Stimulated activated CD4-positive, alpha-beta T cell treated with anti-CD3 and anti-CD28 coated beads, Interleukin-1b, Interleukin-23, amount 100 ng/mL, for 1 hour (primary cell): ENCODE measurements at places on chromosomes 2 and 18.

DNA sequence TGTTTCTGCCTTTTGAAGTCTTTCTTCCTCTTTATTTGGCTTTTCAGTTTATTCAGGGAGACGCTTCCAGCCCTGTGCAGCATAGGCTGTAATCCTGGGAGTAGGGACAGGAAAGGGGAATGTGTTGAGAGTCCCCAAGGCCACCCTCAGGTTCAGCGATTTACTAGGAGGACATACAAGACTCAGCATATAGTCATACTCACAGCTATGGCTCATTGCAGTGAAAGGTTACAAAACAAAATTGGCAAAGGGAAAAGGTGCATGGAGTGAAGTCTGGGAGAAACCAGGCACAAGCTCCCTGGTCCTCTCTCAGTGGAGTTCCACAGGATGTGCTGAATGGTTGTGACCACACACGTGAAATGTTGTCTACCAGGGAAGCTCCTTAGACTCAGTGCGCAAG lies 49.6 kb upstream of the ZNF638 start:
- no peak for DNase-seq

- DNase-seq: no peak
Measured at GRCh38 chr2:237708961-237709360, 81.6 kb downstream of the LRRFIP1 start.

DNA sequence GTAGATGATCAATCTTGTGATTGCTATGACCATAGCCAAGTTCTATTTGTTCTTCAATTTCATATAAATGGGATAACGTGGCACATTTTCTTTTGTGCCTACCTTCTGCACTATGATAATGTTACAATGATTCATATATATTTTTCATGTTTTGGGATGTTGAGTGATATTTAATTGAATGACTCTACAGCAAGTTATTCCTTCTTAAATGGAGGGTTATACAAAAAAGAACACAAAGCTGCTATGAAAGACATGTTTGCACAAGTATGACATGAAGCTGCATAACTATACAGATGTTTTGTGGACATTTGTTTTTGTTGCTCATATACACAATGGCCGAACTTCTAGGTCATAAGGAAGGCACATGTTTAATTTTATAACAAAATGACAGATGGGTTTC lies 356.2 kb downstream of the CBLN2 start:
- no peak for DNase-seq

GRCh38 chr2:53654396-53654795 lies 113.2 kb upstream of the CHAC2 start:
- no peak for DNase-seq

DNA sequence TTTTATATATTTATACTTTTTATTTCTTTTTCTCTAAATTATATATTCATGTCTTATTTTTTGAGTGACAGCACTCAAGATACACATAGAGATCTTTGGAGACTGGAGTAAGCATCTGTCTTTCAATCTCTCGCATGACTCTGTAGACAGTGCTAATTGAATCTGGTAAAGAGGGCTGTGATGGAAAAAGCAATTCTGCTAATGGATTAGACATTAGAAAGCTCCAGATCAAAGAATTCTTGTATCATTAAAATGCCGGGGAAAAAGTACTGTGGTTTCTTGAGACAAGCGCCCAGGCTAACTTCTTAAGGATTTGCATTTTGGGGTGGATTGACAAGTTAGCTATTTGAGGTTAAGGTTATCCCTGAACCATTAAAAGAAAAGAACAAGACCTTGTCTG lies 383.1 kb upstream of the TNP1 start:
- no peak for DNase-seq

DNA sequence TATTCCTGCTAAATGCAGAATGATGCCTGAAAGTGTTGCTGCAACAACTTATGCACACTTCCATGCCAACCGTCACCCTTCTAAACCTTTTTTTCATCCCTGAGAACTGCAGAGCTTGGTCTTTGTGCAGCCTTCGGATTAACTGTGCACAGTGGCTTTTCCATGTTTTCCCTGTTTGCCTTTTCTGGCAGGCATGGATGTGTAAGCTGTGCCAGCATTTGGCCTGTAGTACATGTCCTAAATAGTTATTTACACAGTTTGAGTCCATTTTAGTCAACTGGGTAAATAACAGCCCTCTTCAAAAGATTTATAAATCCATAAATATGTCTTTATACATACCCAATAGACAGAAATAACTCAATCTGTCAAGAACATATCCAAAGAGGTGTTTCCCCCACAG lies 31.5 kb downstream of the MEIS1 start:
- no peak for DNase-seq

DNA sequence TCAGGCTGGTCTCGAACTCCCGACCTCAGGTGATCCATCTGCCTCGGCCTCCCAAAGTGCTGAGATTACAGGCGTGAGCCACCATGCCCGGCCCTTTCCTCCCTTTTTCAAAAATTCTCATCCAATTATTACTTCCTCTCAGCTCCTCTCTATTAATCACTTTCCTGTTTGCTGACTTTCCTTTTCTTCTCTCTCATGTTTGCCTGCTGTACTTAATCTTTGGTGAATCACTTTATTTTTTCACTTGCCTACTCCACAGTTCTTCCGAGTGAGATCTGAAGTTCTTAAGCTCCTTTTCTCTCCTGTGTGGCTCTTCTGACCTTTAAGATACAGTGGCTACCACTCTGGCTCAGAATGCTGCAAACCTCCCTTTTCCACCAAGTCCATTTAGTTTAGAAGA lies 126.3 kb upstream of the SERTAD2 start:
- no peak for DNase-seq

- DNase-seq: no peak
Measured at GRCh38 chr18:30763902-30764350, 278.6 kb downstream of the DSC3 start.

GRCh38 chr2:51866361-51866760 lies 834.4 kb upstream of the NRXN1 start:
- DNase-seq: no peak

DNA sequence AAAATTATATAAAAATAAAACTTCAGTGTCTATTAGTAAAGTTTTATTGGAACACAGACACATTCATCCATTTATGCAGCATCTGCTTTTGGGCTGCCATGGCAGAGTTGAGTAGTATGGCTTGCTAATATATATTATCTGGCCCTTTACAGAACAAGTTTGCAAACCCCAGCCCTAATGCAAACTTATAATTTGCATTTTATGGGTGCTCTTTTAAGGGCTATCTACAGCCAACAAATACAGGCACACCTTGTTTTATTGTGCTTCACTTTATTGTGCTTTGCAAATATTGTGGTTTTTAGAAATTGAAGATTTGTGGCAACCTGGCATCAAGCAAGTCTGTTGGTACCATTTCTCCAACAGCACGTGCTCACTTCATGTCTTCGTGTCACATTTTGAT lies 35.2 kb upstream of the DLX2 start:
- no peak for DNase-seq

GRCh38 chr2:57906152-57906732 lies 140.4 kb upstream of the VRK2 start:
- no peak for DNase-seq

GRCh38 chr2:71857636-71858035 lies 290.0 kb downstream of the CYP26B1 start:
- DNase-seq: no peak
